Neural crest cell (in vitro differentiated cells): ENCODE measurements at places on chromosomes 5 and 9. TPM values are rescaled to one million over a fixed set of nuclear protein-coding genes. Genes with fewer than 3 reads are reported as not detected.

The TMEM267 gene
- 9.7 and 10.2 TPM in 2 replicates for total RNA-seq

GRCh38 chr9:3464033-3464638 is 61.7 kb downstream of the RFX3 start:
- no peak for DNase-seq

- no peak for DNase-seq
Measured at GRCh38 chr5:177432143-177432838, 5.8 kb downstream of the GRK6 start.

- no peak for DNase-seq
Measured at GRCh38 chr5:132237141-132237540, 9.5 kb upstream of the P4HA2 start.

The KCNIP1 gene
- total RNA-seq, result 0.57 and 0.96 TPM in 2 replicates

The SLC6A18 gene
- not detected in 2 replicates for total RNA-seq

The OSMR gene
- total RNA-seq, result 2.7 and 2.8 TPM in 2 replicates

- DNase-seq, result no peak
Measured at GRCh38 chr5:401146-402034, 41.6 kb upstream of the EXOC3 start.

DNA sequence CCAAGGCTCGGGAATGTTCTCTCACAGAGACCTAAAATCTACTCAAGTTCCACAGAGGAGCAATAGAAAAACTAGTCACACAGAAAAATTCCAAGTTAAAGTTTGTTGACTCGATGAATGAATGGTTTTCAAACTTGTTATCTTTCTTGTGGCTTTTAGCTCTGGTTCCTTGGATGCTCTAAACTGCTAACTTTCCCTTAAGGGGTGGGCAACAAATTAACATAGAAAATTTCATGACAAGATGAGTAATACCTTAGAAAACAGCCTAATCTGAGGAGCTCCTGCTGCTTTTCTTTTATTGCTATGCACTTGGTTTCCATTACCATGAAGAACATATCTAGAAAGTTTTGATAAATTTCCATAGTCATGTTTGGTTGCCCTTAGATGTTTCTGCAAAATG is 100.2 kb upstream of the CCDC112 start:
- DNase-seq, result no peak
